ENCODE measurements at places on chromosomes 7 and 10. TPM values are rescaled to one million over a fixed set of nuclear protein-coding genes. Genes with fewer than 3 reads are reported as not detected.
A peak's percentile ranks its signal among the peaks of the same experiment; 100 is the strongest.

The EXOSC1 gene
- total RNA-seq: 36.0 TPM

The CCDC172 gene
- not detected for total RNA-seq

The PRKG1 gene
- total RNA-seq: 10.7 TPM

The TNPO3 gene
- total RNA-seq: 42.6 TPM

The FRMD4A gene
- 68.9 TPM for total RNA-seq

The ALKBH4 gene
- 11.5 TPM for total RNA-seq

The ALOX5 gene
- 0.18 TPM for total RNA-seq

- DNase-seq: no peak
Observed at GRCh38 chr10:48288661-48289060, 14.2 kb upstream of the FRMPD2 start.

GRCh38 chr10:104517946-104518345 is 123.1 kb upstream of the SORCS3 start:
- no peak for DNase-seq

DNA sequence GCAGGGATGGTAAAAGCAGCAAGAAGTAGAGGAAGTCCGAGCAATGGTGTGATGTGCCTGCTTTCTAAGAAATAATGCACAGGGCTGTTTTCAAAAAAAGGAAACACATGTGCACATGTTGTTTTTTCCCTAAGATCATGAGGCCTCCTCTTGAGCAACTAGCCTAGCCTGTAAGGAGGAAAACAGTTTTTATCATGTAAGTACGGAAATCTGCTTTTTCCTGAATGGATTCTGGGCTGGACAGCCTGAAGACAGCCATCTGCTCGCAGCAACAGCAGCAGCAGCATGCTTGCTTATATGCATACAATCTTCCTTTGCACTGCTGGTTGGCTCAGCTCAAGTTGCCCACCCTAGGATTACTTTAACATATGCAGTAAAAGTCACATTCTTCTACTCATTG is 87.1 kb downstream of the HIBADH start:
- no peak for DNase-seq

DNA sequence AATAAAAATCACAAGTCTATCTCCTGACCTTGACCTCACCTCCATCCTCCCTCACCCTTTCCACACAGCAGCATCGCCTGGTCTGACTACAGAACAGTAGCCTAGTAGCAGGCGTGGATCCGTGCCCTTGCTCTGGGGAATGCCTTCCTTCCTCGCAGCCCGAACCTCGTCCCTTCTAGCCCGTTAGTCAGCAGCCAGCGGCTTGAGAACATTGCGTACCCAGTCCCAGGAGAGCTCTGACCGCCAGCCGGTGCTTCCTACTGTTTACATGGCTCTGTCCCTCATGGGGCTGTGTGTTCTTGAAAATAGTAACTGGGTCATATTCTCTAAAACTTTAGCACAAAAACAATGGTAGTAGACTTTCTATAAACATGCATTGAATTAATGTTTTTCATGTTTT is 682.7 kb upstream of the IGFBP3 start:
- no peak for DNase-seq

GRCh38 chr7:81256991-81257390 is 338.1 kb upstream of the SEMA3C start:
- no peak for DNase-seq

DNA sequence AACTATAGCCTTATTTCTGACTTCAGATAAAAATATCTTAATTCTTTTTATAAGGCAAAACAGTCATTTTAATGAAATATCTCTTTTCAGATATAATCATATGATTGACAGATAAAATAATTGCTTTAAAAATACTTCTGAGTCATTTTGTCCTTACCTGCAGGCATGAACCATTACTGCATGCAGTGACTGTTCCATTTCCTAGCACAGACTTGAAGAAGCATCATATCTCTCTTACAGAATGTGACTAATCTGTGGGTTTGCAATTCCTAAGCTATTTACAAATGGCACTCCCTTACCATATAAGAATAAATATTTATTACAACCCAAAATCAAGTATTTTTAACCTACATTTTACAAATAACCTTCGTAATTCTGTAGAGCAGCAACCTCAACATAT is 120.7 kb downstream of the SRPK2 start:
- no peak for DNase-seq

GRCh38 chr7:90474284-90475210 is 5.1 kb downstream of the PTTG1IP2 start:
- DNase-seq: no peak

DNA sequence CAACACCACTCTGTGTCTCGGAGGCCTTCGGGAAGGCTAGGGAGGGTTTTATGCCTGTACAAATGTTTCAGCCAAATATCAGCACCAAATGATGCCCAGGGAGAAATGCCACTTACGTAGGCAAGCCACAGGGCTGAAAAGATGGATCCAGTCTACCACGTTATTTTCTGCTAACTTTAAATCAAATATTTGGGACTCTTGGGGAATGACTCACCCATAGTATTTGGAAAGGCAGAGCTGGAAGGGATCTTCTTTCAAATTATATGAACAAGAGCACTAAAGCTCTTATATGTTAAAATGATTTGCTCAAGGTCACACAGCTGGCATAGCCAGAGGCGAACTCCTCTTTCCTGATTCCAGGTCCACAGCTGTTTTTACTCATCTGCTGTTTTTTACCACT is 591.4 kb downstream of the SORCS1 start:
- DNase-seq: no peak

GRCh38 chr7:43170571-43170970 is 58.1 kb downstream of the HECW1 start:
- DNase-seq: no peak

DNA sequence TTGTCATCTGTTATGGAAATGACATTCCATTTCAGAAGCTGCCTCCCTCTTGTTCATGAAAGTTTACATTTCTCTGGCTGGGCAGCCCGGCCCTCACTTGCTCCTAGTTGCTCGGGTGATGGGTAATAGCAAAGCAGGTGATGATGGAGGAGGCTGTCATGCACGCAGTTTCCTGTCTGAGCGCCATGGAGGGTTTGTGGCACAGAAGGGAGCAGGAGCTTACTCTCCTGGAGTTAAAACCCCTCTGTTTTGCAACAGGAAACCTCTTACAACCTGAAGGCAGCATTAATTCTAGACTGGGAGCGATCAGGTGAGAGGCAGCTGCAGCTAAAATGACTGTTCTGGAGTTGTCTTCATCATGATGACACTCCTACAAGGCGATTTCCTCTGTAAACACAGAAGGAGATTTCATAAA is 34.1 kb upstream of the MKI67 start:
- DNase-seq: no peak

GRCh38 chr10:28910956-28911355 is 233.6 kb downstream of the BAMBI start:
- no peak for DNase-seq

- no peak for DNase-seq
Observed at GRCh38 chr10:79094412-79095175, 25.8 kb downstream of the ZMIZ1 start.

DNA sequence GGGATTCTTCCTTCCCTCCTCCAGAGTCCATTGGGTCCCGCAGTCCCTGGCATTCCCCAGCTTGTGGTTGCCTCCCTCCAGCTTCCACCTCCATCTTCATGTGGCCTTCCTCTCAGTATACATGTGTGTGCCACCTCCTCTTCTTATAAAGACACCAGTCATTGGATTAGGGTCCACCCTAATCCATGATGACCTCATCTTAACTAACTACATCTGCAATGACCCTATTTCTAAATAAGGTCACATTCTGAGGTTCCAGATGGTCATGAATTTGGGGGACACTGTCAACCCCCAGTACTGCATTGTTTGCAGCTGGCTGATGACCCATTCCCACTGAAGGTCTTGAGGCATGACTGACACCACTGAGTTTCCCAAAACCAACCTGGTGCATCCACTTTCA is 99.0 kb downstream of the PTPRE start:
- no peak for DNase-seq

- DNase-seq: no peak
Observed at GRCh38 chr10:122258136-122259074, 12.7 kb upstream of the BTBD16 start.

- DNase-seq: no peak
Observed at GRCh38 chr10:43596546-43596945, 9.7 kb upstream of the ZNF485 start.

- DNase-seq: no peak
Observed at GRCh38 chr7:72343991-72344390, 68.1 kb downstream of the CALN1 start.

DNA sequence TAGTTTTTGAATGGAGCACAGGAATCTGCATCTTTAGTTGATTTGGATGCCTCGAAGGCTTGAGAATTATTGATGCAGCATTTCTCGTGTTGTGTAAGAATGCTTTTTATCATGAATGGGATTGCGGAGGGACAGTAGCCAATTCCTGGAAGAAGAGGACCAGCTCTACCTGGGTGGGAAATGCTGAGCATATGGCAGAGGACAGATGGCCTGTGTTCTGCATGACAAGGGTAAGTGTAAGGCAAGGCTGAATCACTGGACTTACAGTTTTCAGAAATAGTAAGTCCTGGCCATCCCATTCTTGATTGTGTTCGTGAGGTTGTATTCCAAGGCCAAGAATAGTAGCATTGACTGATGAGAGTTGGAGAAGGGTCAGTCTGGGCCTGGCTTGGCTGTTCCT is 15.9 kb downstream of the RP9 start:
- no peak for DNase-seq

- DNase-seq: no peak
Observed at GRCh38 chr7:150435390-150436073, 14.9 kb upstream of the GIMAP8 start.

DNA sequence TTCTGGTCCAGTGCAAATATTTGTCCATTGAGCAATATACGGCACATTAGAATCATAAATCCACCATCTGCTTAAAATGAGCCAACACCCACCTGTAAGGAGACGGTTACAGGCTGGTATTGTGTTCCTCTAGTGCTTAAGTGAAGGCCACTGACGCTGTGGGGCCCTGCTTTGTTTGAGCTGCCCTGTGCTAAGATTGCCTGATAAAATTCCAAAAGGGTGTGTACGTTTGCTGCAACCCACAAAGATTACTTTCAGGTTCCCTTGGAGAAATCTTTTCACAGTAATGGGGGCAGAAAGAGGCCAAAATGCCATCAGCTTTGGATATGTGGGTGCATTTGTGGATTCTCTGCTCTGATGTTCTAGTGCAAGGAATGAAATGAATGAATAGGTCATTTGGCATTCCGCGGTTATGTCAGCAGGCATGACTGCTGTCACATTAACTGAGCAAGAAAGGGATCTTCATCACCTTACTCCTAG is 34.4 kb downstream of the AGR3 start:
- DNase-seq: no peak

GRCh38 chr10:102644066-102644645 is at the start of gene TRIM8:
TSS of gene TRIM8 (plus strand) at chr10:102644479. CDS start at chr10:102644618, 139 bp downstream.
- DNase-seq: peak; percentile 62

Data from endothelial cell (in vitro differentiated cells).